ENCODE measurements at places on chromosomes 6 and 20.

GRCh38 chr20:58069796-58070663 lies 158.4 kb downstream of the ANKRD60 start:
- DNase-seq = no peak

GRCh38 chr6:85354761-85355618 lies 94.9 kb upstream of the NT5E start:
- peak; percentile 57 for DNase-seq

DNA sequence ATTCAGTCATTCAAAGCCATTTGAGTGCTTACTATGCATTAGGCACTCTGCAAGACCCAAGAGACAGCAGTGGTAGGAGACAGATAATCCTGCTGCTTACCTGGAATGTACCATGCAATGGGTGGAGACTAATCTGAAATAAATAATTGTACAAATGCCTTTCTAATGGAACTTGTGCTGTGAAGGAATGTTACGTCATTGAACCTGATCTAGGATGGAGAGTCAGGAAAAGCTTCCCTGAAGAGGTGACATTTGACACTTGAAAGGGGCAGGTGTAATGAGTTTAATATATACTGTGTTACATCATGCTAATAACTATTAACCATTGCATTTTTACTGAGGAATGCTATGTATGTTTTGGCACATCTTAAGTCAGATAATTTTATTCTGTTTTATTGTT lies 491.0 kb upstream of the FLRT3 start:
- DNase-seq = no peak

- DNase-seq = no peak
These were observed 463 bp upstream of the SLC22A2 start for GRCh38 chr6:160259143-160259425.

- DNase-seq = no peak
These were observed 317.3 kb downstream of the TAF4 start for GRCh38 chr20:61748376-61748775.

GRCh38 chr6:75281653-75282052 lies 2.9 kb downstream of the TMEM30A start:
- DNase-seq = no peak
